Right kidney (tissue), 9 donors: ENCODE measurements at places on chromosomes 2 and 18.

- no peak for DNase-seq
Observed at GRCh38 chr2:165870346-165870745, 76.3 kb upstream of the GALNT3 start.

DNA sequence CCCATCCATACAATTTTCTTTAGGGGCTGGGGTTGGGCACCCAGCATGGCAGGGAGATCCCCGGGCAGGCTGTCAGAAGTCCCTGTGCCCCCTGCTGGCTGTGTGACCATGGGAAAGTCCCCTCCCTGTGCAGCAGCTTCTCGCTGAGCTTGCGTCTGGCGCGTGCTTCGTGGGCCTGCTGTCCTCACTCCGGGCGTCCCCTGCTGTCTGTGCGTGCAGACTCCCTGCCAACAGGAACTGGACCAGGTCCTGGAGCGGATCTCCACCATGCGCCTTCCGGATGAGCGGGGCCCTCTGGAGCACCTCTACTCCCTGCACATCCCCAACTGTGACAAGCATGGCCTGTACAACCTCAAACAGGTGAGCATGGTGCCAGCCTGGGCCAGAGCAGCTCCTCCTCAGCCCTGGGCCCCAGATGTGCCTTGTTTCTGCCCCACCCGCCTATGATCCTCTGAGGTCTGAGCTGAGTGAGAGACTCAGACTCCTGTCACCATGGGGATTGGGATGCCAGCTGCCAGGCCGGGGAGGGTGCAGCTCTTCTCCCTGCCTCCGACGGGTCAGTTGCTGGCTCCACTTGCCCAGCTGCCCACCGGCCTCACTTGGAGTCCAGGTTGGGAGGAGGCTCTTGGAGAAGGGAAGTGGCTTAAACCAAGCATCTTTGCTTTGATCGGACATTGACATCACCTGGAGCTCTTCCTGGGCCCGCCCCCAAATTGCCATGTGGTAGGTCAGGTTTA is 28.6 kb downstream of the IGFBP2 start:
- DNase-seq = no peak

DNA sequence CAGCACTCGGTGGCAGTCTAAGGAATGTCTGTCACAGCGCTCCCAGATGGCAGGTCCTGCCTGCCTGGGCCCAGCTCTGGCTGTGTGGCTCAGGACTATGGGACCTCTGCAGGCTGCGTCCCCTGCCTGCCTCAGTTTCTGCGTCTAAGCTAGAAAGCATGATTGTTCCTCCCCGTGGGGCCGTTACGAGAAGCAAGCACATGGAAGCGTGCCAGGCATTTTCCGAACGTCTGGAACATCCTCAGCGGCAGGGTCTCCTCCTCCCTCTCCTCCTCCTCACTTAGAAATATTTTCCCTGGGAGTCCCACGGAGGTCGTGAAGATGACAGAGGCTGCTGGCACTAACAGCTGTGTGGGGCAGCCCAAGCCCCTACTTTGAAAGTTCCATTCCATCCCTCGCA is 43.3 kb downstream of the LRRFIP1 start:
- DNase-seq = peak; percentile 42

- DNase-seq = no peak
Observed at GRCh38 chr2:222903234-222904220, 42.7 kb downstream of the ACSL3 start.

DNA sequence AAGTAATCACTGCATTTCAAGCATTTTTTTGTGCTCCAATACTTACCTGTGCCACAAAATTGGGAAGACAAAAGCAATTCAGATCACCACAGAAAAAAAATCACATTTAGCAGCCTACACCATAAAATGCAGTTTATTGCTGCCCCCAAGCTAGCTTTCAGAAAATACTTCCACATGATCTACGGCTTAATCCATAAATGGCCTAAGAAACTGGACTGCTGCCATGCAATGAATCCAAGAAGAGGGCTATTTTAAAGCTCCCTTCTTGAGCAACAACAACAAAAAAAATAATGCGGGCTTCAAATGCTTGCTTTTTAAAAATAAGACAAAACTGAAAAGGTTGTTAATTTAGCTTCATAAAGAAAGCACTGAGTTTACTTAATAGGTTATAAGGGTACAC is 272.3 kb downstream of the RAD51AP2 start:
- DNase-seq = no peak

DNA sequence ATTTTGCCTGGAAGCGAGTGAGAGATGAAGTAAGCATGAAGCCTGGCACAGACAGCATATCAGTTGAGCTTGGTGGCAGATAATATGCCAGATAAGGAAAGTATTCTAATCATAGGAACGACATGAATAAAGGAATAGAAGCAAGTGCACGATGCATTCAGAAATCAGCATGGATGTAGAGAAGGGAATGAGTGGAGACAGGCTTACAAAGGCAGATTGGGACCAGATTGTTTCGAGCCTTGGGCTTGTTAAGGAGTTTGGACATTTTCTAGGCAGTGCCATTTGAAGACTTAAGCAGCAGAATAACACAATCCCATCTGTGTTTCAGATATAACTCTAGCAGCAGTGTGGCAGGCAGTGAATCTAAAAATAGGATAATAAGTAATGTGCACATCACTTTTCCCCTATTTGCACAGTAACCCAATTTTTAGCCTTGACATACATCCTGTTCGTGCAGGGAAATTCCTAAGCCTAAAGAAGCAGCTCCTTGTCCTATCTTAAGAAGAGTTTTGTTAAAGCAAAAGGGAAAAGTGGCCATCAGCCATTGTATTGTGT is 450.2 kb downstream of the PLCL1 start:
- no peak for DNase-seq

GRCh38 chr18:31204166-31204565 is 41.5 kb upstream of the DSC1 start:
- no peak for DNase-seq
